ENCODE measurements at places on chromosomes 1 and 21.

DNA sequence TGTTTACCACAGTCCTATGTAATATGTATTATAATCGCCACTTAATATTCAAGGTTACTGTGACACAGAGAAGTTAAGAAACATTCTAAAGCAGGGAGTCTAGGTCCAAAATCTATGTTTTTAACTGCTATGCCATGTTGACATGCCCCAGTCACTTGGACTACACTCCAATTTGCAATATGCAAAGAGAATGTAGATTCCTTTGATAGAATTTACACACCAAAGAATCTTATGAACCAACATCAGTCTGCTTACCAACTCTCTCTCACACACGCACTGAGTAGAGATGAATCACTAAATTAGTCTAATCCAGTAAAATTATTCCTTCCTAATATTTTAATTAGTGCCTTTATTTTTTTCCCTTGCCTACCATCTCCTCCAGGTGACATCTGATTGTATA, 266.2 kb downstream of the OLFM3 start:
- no peak for DNase-seq

GRCh38 chr21:28224191-28224726, 768.4 kb downstream of the LTN1 start:
- no peak for DNase-seq

GRCh38 chr1:18412882-18413353, 67.8 kb upstream of the KLHDC7A start:
- no peak for DNase-seq

- DNase-seq = no peak
Observed at GRCh38 chr1:18284805-18285537, 177.4 kb downstream of the IGSF21 start.

GRCh38 chr1:10295481-10296085, 85.2 kb downstream of the KIF1B start:
- DNase-seq = no peak

GRCh38 chr1:63678200-63678599, 85.0 kb downstream of the PGM1 start:
- no peak for DNase-seq

GRCh38 chr21:44477712-44478111, 22.4 kb downstream of the LRRC3 start:
- no peak for DNase-seq

DNA sequence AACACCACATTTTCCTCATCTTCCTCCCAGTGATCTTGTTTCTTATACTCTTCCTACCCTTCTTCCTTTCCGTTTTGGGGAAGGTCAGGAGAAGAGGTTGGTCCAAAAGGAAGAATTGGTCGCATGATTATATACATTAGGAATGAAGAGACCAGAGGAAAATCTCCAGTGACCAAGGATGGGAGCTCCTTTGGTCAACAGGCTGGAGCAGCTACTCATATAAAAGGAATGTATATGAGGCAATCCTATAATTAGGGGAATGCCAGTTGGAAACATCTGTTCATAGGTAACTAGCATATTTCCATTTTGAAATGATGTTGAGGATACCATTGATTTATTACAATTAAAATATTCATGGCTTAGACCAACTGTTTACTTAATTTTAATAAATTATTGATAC, 114.5 kb downstream of the LRRC40 start:
- DNase-seq = no peak

DNA sequence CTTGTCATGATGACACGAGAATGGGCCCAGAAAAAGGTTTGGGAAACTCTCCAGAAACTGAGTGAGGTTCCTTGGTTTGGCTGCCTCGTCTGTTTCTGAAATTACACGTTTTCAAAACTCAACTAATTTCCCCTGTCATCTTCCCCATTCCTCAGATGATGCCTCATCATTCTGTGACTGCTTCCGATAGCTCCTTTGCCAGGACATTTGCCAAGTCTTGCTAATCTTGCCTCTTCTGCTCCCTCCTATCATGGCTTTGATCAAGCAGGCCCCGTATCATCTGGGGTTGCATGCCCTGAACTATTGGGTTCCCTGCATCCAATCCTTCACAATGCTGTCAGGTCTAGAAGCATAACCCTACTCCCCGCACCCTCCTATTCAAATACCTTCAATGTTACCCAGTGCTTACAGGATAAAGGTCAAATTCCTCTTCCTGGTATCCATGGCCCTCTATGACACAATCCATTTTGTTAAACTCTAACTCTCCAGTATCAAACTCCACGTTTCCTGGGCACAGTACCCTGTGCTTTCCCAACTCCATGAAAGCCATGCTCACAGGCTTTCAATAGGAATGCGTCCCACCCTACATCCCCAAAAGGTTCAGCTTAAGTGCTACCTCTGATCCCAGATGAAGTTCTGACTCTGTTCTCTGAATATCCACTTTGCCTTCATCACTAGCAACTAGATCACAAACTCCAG, 22.2 kb upstream of the TMEM200B start:
- DNase-seq = no peak

GRCh38 chr1:184075055-184076029, 23.8 kb downstream of the TSEN15 start:
- peak; percentile 72 for DNase-seq

DNA sequence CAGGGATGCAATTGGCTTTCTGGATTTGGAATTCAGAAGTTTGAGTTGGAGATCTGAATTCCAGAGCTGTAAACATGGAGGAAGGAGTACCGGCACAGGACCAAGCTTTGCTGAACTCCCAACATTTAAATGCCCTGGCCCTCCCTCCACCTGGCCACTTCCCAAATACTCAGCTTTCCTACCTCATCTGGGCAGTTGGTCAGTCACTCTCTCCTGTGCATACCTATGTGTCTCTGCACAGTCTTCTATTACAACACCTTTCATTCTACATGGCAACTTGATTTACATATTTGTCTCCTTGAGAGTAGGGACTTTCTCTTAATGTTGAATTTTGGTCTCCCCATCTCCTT, 6.1 kb upstream of the KHDRBS1 start:
- DNase-seq = no peak

GRCh38 chr21:45640001-45640887, 3.3 kb upstream of the PCBP3 start:
- DNase-seq = no peak

DNA sequence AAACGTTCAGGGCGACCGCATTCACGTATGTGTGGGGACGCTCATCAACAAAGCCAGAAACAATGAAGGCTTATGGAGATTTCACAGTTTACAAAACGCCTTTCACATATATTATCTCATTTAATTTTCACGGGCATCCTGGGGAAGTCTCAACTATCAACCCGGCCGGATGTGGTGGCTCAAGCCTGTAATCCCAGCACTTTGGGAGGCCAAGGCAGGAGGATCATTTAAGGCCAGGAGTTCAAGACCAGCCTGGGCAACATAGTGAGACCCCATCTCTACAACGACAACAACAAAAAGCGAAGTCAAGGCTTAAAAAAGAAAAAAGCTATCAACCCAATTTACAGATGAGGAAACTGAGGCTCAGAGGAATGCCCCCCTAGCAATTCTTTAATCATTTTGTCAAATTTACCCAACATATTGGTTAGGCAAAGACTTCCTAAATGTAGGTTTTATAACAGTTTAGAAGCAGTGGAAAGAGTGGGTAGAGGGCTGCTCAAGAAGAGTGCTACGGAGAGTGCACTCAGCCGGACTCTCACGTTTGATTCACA, 28.3 kb downstream of the SLC66A1 start:
- DNase-seq = no peak

DNA sequence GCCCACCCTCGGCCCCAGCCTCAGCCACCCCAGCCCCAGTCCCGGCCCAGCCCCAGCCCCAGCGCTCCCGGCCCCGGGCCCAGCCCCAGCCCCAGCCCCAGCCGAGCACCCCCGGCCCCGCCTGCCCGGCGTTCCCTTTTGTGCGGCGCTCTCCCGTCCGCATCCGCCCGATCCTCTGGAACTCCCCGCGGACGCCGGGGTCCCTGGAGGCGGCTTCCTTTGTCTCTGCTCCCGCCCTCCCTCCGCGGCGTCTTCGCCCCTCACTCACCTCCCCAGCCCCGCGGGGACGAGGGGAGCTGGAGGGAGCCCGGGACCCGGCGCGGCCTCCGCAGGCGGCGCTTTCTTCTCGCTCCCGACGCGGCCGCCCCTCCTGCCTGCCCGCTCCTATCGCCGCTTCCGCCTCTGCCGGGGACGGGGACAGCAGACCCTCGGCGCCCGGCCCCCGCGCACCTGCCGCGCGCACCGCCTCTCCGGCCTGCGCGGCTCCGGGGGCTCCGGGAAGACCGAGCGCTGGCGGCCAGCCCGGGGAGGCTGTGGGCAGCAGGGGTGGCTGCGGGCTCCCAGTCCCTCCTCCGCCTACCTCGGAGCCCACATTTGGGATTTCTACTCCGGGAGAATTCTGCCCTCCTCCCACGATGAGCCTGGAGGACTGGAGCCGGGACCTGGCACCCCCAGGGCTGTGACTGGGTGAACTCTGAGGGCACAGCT, 14.0 kb downstream of the AGRN start:
- DNase-seq = no peak

- DNase-seq = no peak
Observed at GRCh38 chr1:201672685-201673084, 133.8 kb downstream of the NAV1 start.

DNA sequence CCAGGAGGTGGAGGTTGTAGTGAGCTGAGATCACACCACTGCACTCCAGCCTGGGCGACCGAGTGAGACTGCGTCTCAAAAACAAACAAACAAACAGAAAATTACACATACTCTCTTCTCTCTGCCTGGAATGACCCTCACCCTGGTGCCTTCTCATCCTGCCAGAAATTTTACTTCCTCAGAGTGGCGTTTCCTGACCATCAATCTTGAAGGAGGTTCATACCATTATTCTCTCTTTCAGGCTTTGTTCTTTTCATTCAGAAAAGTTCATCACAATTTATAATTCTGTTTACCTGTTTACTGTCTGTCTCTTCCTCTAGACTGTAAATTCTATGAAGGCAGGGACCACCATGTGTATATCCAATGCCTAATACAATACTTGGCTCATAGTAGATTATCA, 79.3 kb downstream of the RPS6KA1 start:
- no peak for DNase-seq

DNA sequence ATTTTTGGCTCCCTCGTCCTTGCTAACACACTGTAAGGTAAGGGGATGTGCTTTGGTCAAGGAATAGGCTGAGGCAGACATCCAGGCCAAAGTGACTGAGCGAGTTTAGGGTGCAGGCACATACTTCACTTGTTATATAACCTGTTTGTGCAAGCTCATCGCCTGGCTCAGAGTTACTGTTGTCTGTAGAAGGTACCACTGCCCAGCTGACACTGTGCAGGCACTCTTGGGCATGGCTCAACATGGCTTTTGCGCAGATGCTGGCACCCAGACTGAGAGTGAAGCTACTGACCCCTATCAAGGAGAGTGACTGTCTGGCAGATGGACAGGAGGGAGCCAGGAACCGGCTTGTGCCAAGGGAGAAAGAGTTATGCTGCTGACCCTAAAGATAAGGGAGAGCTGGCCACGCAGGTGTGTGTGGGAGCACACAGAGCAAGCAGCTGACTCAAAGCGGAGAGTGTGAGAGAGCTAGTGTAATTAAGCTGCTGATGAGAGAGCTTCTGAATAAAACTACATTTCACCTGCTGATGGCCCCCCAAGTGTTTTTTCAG, 307.3 kb upstream of the USP24 start:
- DNase-seq = no peak

DNA sequence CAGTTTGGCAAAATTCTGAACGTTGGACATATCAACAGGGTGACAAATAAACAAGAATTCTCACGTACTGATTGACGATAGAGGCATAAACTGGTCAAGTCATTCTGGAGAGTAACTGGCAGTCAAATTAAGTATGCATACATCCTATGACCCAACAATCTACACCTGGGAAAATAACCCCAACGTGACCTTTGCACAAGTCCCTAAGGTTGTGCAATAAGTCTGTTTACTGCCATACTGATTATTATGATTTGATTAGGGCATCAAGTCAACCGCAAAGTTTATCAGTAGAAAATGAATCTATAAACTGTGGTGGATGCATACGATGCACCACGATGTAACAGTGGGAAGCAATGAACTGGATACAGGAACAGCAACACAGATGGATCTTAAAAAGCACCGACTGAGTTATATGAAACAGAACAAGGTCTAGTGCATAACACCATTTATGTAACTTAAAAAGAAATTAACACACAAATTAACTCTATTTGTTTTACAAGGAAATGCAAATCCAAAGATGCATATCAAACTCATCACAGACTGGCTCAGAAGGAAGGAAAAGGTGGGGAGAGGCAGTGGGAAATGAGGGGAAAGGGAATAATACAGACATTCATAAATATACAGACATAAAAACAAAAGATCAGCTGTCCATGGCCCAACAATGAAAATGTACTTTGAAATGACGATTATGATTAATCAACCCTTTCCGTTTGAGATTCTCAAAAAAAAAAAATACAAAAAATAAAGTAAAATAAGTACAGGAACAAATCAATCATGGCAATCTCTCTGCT, 41.0 kb upstream of the SEC16B start:
- no peak for DNase-seq

- DNase-seq = no peak
Observed at GRCh38 chr1:224640587-224640986, 24.5 kb downstream of the CNIH3 start.

DNA sequence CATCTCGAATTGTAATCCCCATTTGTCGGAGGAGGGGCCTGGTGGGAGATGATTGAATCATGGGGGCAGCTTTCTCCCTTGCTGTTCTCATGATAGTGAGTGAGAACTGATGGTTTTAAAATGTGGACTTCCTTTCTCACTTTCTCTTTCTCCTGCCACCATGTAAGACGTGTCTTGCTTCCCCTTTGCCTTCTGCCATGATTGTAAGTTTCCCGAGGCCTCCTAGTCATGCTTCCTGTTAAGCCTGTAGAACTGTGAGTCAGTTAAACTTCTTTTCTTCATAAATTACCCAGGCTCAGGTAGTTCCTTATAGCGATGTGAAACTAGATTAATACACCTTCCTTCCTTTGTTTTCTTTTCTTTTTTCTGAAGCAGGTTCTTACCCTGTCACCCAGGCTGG, 13.9 kb downstream of the DNAJC6 start:
- no peak for DNase-seq

DNA sequence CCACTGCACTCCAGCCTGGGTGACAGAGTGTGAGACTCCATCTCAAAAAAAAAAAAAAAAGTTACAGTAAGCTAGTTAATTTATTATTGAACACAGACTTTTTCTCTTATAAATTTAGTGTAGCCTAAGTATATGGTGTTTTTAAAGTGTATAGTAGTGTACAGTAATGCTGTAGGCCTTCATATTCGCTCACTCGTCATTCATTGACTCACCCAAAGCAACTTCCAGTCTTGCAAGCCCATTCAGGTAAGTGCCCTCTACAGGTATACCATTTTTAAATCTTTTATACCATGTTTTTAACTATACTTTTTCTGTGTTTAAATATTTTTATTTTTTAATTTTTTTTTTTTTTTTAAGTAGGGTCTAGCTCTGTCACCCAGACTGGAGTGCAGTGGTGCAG, 12.1 kb downstream of the POU2F1 start:
- no peak for DNase-seq

Measured in renal cortex interstitium (tissue), 15 donors.